ENCODE measurements at places on chromosomes 13 and 19.

DNA sequence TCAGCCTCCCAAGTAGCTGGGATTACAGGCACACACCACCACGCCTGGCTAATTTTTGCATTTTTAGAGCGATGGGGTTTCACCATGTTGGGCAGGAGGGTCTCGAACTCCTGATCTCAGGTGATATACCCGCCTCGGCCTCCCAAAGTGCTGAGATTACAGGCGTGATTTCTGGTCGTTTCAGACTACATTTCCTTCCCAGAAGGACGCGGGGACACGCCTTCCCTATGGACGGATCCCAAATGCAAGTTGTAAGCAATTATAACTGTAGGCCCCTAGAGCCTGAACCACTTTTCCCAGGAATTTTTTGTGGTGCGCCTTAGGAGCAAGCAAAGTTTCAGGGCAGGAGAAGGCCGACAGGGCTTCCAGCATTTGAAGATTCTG, 17.8 kb upstream of the ZNF331 start:
- DNase-seq: no peak

DNA sequence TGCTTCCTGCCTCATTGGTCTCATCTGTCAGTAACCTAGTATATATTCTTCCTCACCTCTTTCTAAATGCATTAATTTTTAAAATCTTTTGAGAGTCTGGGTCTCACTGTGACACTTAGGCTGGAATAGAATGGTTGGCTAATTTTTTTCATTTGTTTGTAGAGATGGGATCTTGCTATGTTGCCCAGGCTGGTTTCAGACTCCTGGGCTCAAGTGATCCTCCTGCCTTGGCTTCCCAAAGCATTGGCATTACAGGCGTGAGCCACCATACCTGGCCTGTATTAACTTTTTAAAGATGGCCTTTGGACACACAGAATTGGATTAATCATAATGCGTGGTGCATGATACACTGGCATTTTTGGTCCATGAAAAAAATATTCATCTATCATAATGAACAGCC, 29.9 kb downstream of the SIPA1L3 start:
- DNase-seq: no peak

GRCh38 chr13:36769126-36769525, 49.9 kb upstream of the RFXAP start:
- no peak for DNase-seq

GRCh38 chr13:109157275-109157674, 527.9 kb downstream of the MYO16 start:
- DNase-seq: no peak

GRCh38 chr13:27965740-27966640, 3.1 kb downstream of the CDX2 start:
- no peak for DNase-seq

GRCh38 chr19:31340042-31341025, 8.9 kb downstream of the TSHZ3 start:
- no peak for DNase-seq

DNA sequence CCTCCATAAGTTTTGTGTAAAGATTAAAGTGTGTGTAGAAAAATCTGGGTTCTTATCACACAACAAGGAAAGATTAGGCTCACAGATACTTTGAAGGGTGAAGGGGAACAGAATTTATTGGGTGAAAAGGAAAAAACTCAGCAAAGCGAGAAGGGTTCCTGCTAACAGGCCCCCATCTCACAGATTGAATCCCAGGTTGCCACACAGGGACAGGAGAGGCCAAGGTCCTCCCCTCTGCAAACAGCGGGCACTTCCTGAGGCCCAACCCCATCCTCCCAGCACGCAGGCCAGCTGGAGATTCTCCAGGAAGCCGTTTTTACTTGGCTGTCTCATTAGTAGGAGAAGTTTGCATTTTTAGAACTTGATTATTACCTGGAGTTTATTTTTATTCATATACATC, 15.2 kb upstream of the ERCC5 start:
- no peak for DNase-seq

DNA sequence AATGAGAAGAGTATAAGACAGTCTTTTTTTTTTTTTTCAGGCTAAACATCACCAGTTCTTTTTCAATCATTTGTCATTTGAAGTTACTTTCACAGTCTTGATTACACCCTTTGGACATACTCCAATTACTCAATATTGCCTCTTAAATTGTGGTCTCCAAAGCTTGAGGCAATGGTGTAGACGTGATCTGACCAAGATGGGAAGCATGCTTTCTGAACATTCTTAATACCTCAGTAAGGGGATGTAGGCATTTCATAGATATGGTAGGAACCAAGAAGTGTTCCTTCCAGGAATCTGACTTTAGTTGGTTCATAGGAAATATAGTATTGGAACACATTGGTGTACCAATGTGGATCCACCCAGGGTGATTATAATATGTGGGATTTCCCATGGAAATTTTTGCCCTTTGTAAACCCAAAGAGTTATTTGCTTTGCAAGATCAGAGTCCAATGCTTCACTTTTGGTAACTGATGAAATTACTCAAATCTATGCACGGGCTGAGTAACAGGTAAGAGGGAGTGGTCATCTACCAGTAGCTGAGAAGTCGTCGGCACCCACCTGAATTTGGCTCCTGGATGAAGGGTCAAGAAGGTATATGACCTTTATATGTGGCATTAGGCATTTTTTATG, 62.2 kb downstream of the ERCC5 start:
- DNase-seq: no peak

DNA sequence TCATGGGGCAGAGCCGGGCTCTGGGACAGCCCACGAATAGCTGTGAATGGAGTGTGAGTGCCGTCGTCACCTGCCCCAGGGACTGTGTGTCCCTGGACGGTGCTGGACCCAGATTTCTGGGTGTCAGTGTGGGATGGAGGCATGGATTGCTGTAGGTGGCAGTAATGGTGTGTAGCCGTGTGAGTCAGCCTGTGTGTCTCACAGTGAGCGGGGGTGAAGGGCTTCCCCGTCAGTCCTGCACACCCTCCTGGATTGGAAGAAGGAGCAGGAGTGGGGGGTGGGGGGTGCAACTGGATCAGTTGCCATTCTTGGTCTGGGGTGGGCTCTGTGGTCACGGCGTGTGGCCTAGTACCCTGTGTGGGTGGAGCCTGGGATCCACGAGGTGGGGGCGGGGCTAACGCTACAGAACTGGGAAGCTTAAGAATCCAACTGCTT, 6.5 kb upstream of the LTBP4 start:
- no peak for DNase-seq

DNA sequence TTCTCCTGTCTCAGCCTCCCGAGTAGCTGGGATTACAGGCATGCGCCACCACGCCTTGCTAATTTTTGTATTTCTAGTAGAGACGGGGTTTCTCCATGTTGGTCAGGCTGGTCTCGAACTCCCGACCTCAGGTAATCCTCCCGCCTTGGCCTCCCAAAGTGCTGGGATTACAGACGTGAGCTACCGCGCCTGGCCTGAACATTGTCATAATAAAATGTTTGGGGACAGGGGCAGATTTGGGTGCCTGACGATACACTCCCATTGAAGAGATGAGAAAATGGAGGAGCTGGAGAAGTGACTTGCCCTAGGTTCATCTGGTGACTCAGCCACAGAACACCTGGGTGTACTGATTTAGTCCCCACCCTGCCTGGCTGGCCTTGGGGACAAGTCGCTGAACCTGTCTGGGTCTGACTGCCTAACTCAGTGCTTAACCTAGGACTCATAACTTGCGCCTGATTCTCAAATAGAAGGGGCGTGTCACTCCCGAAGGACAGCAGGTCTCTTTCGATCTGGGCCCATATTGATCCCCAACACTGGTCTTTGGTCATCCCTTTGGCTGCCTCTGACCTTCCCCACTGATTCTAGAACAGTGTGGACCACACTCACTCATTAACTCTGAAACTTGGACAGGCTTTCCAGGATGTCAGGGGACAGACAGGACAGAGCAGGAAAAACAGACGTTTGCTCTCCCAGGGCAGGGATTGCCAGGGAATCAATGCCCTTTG, 7.6 kb upstream of the BICRA start:
- no peak for DNase-seq

GRCh38 chr13:70955887-70956286, 847.6 kb upstream of the KLHL1 start:
- no peak for DNase-seq

DNA sequence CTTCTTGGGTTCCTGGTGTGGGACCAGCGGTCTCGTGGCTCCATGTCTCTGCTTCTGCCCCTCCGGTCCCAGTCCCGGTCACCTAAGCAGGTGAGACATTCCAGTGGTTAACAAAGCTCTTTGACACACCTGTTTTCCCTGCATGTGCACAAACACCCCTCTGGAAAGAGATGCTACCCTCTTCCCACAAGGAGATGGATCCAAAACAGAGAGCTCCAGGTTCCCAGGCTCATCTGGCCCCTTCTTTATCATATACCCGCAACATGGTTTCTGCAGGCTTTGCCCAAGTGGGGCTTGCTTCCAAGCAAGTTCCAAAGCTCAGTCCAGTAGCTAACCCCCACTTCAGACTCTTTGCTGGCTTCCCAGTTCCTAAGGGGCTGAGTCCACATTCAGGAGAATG, 17.8 kb downstream of the PEG3 start:
- no peak for DNase-seq

DNA sequence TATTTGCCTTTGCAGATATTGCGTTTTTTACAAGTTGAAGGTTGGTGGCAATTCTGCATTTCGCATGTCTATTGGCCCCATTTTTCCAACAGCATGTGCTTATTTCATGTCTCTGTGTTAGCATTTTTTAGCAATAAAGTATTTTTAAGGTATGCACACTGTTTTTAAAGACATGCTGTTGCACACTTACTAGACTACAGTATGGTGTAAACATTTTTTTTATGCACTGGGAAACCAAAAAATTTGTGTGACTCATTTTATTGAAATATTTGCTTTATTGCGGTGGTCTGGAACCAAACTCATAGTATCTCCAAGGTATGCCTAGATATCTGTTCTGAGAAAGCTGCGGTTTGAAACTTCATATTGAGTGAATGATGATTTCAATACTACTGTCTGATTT, 55.4 kb upstream of the RNF113B start:
- no peak for DNase-seq

DNA sequence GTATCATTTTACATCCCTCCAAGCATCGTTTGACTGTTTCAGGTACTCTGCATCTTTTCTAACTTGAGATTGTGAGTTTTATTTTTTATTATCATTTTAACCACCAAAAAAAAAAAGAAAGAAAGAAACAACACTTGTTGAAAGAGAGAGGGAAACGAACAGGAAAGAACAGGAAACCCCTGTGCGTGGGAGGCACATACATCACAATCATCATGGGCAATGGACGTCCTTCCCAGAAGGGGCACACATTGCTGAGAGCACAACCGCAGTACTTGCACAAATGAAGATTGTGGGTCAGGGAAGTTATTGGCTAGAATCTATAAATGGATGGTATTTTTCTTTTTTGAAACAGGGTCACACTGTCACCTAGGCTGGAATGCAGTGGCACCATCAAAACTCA, 1.7 kb downstream of the CLC start:
- DNase-seq: no peak

- DNase-seq: no peak
Measured at GRCh38 chr13:40368127-40368891, 298.1 kb downstream of the FOXO1 start.

DNA sequence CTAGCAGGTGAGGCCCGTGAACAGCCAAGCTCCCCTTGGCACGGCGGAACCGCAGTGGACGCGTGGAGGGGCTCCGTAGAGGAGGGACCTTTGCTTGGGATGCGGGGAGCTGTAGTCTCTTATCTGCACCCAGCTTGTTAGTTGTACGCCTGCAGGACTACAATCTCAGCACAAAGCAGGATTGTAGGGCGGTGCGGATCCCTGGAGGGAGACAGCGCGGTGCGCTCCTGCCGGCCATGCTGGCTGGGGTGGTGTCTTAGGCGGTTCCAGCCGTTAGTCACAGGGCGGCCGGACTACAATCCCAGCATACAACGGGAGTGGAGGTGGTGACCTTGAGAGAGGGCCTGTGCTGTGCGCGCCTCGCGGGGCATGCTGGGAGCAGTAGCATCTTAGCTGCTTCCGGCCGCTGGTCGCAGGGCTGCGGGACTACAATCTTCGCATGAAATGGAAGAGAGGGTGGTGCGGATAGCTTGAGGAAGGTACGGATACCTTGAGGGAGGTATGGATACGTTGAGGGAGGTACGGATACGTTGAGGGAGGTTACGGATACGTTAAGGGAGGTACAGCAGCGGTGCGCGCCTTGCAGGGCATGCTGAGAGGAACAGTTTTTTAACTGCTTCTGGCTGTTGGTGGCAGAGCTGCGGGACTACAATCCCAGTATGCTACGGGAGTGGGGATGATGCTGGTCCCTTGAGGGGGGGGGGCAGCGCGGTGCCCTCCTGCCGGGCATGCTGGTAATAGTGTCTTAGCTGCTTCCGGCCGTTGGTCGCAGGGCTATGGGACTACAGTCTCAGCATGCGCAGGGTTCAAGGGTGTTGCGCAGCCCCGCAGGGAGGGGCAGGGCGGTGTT, 1419.1 kb downstream of the UQCRFS1 start:
- DNase-seq: peak; percentile 74

DNA sequence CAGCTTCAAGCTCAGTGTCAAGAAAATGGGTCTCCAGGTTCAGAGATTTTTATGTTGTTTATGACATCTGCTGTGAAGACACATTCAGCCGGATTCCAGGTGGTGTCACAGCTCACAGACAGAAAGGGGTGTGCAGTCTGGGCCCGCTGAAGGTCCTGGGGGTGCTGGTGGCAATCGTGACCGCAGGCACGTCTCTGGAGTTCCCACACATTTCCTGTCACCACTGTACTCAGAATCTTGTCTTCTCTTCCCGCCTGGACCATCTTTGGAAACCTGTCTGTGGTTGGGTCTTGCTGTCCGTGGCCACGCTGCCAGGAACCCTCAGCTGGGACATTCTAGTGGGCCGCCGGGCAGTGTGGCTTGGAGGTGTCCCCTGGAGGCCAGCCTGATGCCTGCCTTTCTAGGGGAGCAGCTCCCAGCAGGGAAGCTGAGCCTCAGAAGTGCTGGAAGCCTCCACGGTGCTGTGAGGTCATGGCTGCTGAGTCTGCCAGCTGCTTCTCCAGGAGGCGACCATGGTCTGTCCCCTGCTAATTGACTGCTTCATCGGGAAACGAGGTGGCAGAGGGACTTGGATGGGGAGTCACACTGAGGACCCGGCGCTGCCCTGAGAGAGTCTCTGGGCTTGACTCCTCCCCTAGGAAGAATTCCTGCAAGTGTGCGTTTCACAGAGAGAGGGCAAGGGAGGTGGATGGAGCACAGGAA, 3.7 kb downstream of the TEX29 start:
- DNase-seq: no peak

DNA sequence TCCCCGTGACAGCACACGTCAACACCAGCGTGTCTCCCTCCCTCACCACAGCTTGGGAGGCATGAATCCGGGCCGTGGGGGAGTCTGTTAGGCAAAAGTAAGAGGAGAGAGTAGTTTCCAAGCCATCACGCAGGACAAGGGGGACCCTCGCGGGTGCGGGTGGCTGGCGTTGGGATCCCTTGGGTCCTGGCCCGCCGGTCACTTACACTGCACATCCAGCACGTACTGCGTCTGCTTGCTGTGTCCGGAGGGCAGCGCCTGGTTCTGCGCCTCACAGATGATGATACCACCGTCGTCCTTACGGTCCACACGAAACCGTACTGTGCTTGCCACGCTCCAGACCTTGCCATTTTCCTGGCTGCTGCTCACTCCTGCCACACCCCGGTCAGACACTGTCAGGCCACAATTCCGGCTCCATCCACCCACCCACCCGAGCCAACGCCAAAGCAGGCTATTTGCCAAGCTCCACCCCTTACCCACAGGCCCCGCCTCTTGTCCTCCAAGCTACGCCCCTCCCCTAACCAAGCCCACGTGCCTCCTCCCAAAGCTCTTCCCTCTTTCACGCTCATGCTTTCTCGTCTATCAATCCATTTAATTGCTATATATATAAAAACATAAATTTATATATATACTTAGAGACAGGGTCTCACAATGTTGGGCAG, 6.6 kb upstream of the ZNF428 start:
- no peak for DNase-seq

Data from SIG-M5 (cell line).